ENCODE measurements at places on chromosomes 13 and 19. TPM values are rescaled to one million over a fixed set of nuclear protein-coding genes. Genes with fewer than 3 reads are reported as not detected.

Gene RAX2
- not detected for total RNA-seq

Gene NXNL1
- not detected for total RNA-seq

Gene KCNRG
- not detected for total RNA-seq

Gene NBEA
- 47.6 TPM for total RNA-seq

Gene ZNF729
- total RNA-seq, result not detected

Gene CEACAM19
- total RNA-seq, result 5.3 TPM

Gene ETV2
- 2.3 TPM for total RNA-seq

Gene CPT1C
- total RNA-seq, result 4.6 TPM

Gene ZNF765
- total RNA-seq, result 13.0 TPM

Gene ZNF544
- total RNA-seq, result 25.8 TPM

Gene PRTN3
- total RNA-seq, result not detected

Gene ZNF154
- total RNA-seq, result 7.6 TPM

Gene TEX101
- not detected for total RNA-seq

Gene ZNF177
- 3.6 TPM for total RNA-seq

Gene ZNF486
- total RNA-seq, result 2.9 TPM

Gene C19orf67
- not detected for total RNA-seq

Gene ZNF558
- total RNA-seq, result 23.2 TPM

Gene UQCR11
- total RNA-seq, result 143 TPM

Gene ATP4A
- total RNA-seq, result not detected

Gene SLITRK5
- 1.1 TPM for total RNA-seq

Gene SYCN
- not detected for total RNA-seq

Gene IZUMO2
- total RNA-seq, result not detected

Gene FREM2
- 8.2 TPM for total RNA-seq

Gene MYH14
- 3.9 TPM for total RNA-seq

Gene IL12RB1
- total RNA-seq, result 0.99 TPM

Gene FPR1
- 5.0 TPM for total RNA-seq

Gene EDNRB
- total RNA-seq, result 17.2 TPM
